ENCODE measurements at places on chromosomes 3 and 15.

DNA sequence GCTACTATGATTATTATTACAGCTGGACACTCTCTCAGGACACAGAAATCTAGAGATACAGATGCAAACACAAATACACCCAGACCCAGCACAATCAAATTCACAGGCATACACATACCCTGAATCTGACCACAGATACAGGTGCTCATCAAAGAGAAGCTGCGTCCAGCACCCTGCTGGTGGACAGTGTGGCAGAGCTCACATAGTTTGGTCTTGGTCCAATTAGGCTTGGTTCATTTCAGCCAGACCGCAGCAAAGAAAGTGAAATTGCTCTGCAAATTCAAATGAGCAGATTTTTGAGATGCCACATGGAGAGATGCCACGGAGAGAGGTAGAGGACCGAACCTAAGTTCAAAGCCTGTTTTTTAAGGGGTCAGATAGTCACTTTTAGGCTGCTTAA, 55.6 kb downstream of the ANAPC13 start:
- DNase-seq: no peak

DNA sequence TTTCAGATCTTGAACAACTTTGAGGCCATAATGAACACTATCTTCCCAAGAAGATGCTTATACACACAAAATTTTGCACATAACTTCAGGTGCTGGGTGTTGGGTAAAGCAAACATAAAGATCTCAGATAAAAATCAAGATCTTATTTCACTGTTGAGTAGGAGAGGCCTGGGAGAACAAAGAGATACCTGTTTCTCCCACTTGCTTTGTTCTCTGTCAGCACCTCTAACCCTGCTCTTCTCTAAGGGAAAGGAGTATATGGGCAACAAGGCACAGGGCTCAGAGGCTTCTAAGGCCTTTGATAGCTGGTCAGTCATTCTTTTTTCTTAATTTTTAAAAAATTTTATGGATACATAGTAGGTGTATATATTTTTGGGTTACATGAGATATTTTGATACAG, 3.6 kb upstream of the GK5 start:
- no peak for DNase-seq

- DNase-seq: no peak
Observed at GRCh38 chr15:71749500-71749899, 60.9 kb upstream of the NR2E3 start.

DNA sequence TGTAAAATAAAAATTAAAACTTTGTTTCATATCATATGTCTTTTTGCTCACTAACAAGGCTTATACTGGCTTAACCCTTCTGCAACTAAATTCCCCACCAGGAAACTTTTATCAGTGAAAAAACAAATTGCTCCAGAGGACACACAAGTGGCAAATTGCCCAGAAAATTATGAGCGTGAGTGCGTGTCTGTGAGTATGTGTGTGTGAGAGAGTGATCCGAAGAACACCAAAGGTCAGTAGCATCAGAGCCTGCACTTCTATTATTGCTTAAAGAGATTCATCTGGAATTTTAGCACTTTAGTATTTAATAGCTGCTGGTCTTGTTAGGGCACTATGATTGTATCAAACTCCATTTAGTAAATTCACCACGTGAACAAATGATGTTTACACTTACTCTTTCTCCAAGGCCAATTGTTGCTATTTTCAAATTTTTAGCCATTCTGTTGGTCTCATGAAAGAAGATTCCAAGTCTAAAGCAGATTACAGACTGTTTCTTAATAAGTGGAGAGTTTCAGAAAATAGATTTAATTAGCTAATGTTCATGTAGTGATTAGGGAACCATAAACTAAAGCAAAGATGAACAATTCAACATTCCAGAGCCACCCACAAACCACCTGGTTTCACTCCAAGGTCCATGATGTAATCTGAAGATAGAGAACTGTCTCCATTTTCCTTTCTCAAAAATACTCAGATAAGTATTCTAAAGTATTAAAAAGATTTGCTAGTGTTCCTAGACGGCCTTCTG, 91.1 kb upstream of the IL12A start:
- DNase-seq: no peak

DNA sequence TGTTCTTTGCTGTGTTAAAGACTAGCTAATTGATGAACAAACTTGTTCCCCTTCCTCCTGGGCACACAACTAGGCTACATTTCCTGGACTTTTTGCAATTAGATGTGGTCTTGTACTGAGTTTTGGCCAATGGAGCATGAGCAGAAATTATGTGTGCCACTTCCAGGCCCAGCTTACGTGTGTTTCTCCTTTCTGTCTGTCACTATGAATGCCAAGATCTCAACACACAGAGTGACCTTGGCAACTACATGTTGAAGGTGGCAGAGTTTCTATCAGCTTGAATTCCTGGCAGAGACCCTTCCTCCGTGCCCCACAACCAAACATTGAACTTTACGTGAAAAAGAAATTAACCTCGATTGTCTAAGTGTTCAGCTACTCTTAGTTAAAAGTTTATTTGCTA, 81.7 kb upstream of the PIAS1 start:
- DNase-seq: no peak

DNA sequence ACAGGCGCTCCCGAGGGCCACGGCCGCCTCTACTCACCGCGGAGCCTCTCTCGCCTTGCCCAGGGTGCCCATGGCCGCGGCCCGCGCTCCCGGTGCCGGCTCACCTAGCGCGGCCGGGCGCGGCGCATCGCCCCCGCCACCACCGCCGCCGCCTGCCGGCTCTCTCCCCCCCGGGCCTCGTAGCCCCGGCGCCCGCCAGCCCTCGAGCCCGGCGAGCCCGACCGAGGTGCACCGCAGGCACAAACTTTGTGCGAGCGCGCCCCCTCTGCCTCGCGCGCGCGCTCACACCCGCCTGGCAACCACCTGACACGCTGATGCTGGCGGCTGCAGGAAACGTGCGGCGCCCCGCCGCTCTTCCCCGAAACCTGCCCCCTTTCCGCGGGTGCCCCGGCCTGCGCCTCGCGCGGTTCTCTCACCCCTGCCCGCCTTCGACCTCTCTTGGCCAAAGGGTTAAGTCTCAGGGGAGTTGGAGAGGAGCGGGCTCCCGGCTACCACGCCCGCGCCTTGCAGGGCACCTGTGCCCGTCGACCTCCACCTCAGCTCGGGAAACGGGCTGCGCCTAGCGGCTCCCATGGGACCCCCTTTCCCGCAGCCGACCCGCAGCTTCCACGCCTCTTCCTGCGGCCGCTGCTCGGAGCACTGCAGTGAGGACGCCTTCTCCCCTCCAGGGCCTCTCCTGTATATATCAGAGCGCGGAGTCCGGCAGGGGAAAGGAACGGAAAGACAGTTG, at the start of gene RASGRP1:
Gene RASGRP1 (minus strand): TSS at position 258 of the 730 bp plus-strand sequence. CDS start 186 bp downstream, at position 72.
- DNase-seq: peak; percentile 86

DNA sequence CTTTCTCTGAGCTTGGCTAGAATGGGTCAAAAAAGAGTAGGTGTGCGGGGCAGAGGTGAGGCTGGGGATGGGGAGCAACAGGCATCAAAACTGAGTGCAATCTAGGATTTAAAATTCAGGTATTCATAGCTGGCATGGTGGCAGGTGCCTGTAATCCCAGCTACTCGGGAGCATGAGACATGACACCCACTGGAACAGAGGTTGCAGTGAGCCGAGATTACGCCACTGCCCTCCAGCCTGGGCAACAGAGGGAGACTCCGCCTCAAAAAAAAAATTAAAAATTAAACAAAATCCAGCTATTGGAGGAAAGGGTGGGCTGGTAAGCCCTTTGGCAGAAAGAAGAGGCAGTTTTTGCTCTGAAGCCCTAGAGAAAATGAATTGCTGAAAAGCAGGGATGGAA, 485.8 kb upstream of the PROK2 start:
- DNase-seq: no peak

DNA sequence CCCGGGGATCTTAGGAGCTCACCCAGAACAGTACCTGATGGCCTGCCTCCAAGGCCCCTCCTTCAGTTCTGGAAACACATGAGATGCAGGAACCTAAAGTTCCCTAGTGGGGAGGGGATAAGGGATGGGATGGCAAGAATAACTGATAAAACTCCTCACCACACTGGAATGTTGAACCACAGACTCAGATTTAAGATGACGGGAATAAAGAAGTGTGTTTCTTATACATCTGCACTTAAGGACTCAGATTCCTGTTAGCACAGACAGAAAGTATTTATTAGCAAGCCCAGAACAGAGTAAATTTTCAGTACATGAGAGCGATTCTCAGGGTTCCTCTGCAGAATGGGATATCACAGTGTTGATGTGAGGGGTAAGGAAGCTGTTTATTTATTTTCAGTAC, 245.2 kb downstream of the TLE3 start:
- no peak for DNase-seq

DNA sequence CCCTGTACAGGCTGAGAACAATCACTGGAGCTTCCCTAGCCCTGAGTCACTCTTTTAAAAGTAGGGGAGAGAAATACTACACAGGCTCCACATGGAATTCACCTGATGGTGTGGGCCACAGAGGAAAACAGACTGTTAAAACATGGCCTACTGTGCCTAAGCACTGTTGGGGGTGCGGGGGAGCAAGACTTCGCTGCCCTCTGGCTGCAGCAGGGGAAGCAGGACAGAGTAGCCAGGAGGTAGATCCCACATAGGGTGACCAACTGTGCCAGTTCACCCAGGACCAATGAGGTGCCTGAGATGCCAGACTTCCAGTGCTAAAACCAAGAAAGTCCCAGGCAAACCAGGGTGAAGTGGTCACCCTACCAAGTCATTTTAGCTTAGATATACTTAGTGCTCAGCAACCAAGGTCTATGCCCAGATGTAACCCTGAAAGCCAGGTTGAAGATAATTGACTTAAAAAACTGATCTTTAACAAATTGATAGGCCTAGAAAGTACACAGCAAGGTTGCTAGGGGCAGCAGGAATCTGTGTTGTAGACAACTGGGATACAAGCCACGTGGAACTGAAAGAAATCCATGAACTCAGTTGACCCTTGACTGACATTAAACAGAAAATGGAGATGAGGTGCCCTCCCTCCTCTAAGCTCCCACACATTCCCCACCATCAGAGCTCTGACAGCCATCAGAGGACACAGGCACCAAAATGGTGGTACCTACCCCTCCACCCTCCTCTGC, 344.2 kb upstream of the PPP2R3A start:
- DNase-seq: no peak

DNA sequence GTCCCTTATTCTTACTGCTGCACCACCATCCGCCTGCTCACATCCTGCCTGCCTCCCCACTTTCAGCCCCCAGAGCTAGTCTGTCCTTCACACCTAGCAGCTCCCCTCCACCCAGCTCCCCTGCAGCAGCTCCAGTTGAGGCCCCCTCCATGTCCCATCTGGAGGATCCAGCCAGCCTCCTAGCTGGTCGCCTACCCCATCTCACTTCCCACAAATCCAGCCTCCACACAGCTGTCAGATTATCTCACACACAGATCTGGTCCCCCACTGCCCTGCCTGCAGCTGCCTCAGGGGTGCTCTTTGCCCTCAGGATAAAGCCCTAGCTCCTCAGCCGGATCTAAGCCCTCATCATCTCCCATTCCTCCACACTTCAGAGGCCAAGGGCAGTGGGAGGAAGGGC, 8.8 kb upstream of the SEMA7A start:
- no peak for DNase-seq

DNA sequence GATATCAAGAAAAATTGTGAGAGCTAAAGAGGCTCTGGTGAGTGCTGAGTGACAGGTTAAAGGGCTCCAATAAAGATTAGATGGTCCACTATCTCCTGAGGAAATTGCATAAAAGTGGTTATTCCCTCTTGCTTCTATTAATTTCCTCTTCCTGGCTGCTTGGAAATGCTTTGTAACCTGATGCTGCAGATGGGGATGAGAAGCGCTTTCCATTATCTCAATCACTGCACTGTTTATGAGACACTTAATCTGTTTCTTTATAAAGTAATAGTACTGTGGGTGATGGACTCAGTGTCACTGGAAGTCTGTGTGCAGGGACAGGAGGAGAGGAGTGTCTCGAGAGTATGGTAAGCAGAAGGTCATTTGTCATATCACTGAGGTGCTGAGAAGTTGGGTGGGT, 305.3 kb downstream of the EPHB1 start:
- DNase-seq: no peak

DNA sequence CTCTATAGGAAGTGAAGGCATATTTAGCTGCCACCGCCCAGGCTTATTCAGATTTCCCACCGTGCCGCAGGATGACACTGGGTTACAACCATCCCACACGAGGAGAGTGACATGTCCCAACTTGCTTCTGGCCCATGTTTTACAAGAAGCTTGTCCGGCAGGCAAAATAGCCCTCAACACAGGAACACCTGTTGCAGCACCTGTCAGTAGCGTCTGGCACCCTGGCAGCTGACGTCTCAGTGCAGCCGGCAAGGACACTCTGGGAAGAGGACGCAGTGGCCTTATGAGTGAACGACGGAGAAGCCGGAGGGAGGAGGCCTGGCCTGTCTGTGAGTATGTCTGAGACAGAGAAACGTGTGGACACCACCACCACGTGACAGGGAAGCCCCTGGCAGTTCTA, 32.1 kb downstream of the FAM174B start:
- DNase-seq: no peak

DNA sequence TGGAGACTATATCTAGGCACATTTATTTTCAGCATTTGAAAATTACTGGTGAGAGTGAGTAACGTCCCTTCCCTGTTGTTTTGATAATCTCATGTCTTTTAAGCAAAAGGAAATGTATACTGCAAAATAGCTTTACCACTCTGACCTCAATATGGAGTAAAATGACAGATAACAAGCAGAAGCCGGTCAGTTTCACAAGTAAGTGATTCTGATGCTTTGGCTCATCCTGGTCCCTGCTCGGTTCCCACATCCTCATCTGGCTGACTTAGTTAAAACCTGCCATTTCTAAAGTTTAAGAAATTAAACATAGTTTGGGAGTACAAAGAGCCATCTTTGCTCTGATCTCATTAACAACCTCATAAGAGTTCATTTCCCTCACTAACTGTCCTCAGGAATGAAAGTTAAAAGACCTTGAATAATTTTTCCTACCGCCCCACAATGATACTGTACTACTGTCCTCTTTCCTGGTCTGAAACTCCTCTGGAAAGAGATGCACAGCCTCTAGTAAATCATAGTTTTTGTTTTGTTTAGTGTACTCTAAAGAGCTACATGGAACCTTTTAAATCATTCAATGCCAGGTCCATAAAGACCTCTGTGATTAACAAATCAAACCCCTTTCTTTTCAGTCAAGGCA, 72.3 kb upstream of the ICE2 start:
- DNase-seq: no peak

DNA sequence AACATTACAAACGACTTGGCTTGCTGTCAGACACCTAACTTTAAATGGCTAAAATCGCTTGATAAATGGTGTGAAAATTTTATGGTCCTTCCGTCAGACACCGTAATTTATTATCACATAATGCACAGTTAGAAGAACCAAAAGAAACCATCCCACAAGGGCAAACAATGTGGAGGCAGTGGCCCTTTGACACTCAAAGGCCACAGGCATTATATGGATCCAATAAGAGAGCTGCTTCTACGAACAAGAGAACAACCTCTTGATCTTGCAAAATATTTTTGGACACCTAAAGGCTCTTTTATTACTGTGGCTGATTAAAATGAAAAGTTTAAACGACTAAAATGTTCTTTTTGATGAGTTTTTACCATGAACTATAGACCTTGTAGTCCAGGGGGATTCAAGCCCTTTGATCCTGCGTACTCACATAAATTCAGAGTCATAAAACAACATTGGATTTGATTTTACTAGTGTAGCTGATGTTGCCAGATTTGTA, 202.8 kb downstream of the FMN1 start:
- DNase-seq: no peak

Data from stimulated activated naive CD8-positive, alpha-beta T cell treated with anti-CD3 and anti-CD28 coated beads, Interleukin-15, Interleukin-2, amounts not matched to agents 100 U/mL and 50 U/mL, for 24 hours (primary cell).